Activated naive CD8-positive, alpha-beta T cell treated with anti-CD3 and anti-CD28 coated beads for 36 hours (primary cell): ENCODE measurements at places on chromosomes 4 and X. TPM values are rescaled to one million over a fixed set of nuclear protein-coding genes. Genes with fewer than 3 reads are reported as not detected.

TIGD4 gene
- 0.76 TPM for total RNA-seq

TBC1D1 gene
- total RNA-seq = 79.6 TPM

PNMA6A gene
- 2.1 TPM for total RNA-seq

GPRASP1 gene
- total RNA-seq = 3.8 TPM

DKC1 gene
- total RNA-seq = 190 TPM

KDR gene
- total RNA-seq = 0.12 TPM

MAN2B2 gene
- 10.6 TPM for total RNA-seq

MCTS1 gene
- 75.4 TPM for total RNA-seq

UGT8 gene
- 0.30 TPM for total RNA-seq

SLC25A4 gene
- total RNA-seq = 7.6 TPM

NXF2B gene
- not detected for total RNA-seq

FAAH2 gene
- total RNA-seq = 1.5 TPM

RPA4 gene
- not detected for total RNA-seq

SCD5 gene
- total RNA-seq = 3.8 TPM

HPGD gene
- 6.0 TPM for total RNA-seq

GPC3 gene
- 0.14 TPM for total RNA-seq

SLITRK2 gene
- not detected for total RNA-seq

RNF150 gene
- 0.08 TPM for total RNA-seq

ZCCHC4 gene
- total RNA-seq = 13.0 TPM

VCX2 gene
- total RNA-seq = not detected

TXK gene
- 14.2 TPM for total RNA-seq

NDUFC1 gene
- 61.3 TPM for total RNA-seq

APLN gene
- 2.4 TPM for total RNA-seq
